ENCODE measurements at places on chromosomes 3 and 15. TPM values are rescaled to one million over a fixed set of nuclear protein-coding genes. Genes with fewer than 3 reads are reported as not detected.

The TRIM69 gene
- 29.7 TPM for total RNA-seq

DNA sequence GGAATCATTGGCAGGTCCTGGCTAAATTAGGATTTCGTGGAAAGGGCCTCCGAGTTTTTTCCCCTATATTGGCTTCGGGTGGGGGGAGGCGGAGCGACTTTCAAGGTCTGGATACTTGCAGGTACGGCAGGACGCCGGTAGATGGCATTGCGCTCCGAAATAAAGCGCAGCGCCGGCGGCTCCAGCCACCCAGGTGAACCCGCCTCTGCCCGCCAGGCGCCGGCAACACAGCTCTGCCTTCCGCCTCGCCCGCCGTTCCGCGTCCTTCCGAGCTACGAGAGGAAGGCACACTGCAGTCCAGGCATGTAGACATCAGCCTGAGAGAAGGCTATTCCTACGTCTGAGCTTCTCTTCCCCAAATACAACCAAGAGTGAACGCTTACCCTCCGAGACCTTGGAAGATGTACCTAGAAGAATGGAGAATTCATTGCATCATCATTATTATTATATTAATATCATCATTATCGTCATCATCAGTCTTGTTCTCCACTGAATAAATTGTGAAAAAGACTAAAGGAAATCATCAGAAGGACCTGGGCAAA is 514.1 kb downstream of the MECOM start:
- DNase-seq: peak; percentile 83

The RFTN1 gene
- total RNA-seq: 21.8 TPM

DNA sequence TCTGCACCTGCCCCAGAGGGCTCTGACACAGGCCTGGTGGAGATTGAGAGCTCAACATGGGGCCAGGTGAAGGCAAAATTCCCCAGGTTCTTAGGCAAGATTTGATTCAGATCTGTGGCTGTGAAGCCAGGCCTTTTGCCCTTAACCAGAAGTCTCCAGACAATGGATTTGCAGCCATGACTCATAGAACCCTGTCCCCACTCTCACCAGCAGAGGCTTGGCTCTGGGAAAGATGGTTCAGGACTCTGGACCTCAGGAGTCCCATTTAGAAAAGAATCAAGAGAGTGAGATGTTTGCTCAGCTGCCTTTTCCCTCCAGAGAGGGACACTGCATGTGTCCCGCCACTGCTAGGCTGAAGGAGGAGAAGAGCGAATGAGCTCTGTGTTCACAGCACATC is 361.4 kb upstream of the ICE2 start:
- DNase-seq: no peak

The ALDH1A3 gene
- total RNA-seq: 31.9 TPM

The TRIM59 gene
- 0.24 TPM for total RNA-seq

DNA sequence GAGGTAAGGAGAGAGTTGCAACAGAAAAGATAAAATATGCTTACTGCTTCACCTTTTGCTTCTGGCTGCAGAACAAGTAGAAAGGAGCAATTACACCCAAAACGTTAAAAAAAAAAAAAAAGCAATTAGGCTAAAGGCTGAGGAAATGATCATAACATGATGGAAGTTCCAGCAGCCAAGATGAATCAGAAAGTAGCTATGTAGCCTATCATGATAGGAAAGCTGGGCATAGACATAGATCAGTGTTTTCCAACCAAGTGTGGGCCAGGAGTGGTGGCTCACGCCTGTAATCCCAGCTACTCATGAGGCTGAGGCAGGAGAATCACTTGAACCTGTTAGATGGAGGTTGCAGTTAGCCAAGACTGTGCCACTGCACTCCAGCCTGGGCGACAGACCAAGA is 52.6 kb downstream of the AGTR1 start:
- DNase-seq: no peak

GRCh38 chr15:59200560-59200959 is 6.1 kb upstream of the LDHAL6B start:
- no peak for DNase-seq

GRCh38 chr3:123880998-123881561 is 3.1 kb downstream of the MYLK start:
- DNase-seq: no peak

GRCh38 chr3:7272203-7272602 is 411.3 kb downstream of the GRM7 start:
- no peak for DNase-seq

The SHC4 gene
- 0.49 TPM for total RNA-seq

DNA sequence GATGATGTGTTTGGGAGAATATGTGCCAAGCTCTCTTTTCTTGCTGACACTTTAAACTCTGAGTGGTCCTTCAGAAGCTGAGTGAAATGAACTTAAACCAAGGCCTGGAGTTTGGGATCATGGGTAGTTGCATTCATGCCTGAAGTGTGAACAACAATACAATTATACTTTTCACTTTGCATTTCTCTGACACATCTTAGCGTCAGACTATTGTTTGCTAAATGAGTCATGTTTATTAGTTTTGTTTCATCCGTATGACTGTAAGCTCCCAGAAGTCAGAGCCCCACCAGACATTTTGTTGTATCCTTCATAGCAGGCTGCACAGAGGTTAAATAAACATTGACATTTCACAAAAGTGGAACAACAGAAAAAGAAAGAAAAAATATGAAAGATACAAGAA is 542.6 kb downstream of the TUSC7 start:
- no peak for DNase-seq

The LYZL4 gene
- not detected for total RNA-seq

GRCh38 chr3:15470849-15471248 is 43.5 kb downstream of the EAF1 start:
- no peak for DNase-seq

GRCh38 chr15:99450896-99451358 is 114.9 kb upstream of the MEF2A start:
- peak; percentile 78 for DNase-seq

The PLA1A gene
- total RNA-seq: 2.3 TPM

The ZNF860 gene
- not detected for total RNA-seq

Measured in psoas muscle (tissue), 8 donors.